Renal cortical epithelial cell (primary cell): ENCODE measurements at places on chromosomes 1 and 21.

DNA sequence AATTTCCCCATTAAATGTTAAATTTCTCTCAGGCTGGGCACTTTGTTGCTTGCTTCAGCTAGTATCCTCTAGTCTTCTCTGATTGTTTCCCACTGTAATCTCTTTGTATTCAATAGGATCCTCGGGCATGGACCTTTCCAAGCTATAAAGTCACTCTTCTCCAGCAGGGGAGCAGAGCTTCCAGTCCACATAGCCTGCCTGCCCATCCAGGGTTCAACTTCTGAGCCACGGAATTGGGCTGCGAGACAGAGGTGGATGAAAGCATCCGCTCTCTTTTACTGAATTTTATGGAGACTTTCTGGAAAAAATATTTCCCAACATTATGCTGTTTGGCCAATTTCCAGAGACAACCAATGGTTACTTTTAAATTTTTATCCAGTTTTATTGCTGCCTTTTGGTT lies 1.1 kb upstream of the CFHR5 start:
- DNase-seq, result no peak

DNA sequence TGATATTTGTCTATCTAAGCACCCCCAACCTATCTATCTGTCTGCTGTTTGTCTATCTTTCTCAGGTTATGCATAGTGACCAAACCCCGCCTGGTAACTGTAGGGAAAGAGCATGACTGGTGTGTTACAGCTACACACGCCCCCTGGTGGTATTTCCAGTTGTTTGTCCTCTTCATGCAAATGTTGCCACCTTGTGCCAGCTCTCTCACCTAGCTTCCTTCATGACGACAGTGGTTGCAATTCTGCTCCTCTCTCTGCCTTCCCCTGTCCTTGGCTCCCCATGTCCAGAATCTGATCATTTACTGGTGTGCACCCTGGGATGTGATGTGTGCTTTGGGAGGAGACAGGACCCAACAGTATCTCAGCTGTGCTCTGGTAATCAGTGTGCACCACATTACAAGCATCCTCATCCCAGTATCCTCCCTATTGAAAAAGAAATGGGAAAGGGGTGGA lies 8.1 kb upstream of the INKA2 start:
- peak; percentile 65 for DNase-seq

- peak; percentile 30 for DNase-seq
Measured at GRCh38 chr1:224333939-224334786, 4.2 kb upstream of the NVL start.

- no peak for DNase-seq
Measured at GRCh38 chr1:154863315-154864174, 6.5 kb downstream of the KCNN3 start.

DNA sequence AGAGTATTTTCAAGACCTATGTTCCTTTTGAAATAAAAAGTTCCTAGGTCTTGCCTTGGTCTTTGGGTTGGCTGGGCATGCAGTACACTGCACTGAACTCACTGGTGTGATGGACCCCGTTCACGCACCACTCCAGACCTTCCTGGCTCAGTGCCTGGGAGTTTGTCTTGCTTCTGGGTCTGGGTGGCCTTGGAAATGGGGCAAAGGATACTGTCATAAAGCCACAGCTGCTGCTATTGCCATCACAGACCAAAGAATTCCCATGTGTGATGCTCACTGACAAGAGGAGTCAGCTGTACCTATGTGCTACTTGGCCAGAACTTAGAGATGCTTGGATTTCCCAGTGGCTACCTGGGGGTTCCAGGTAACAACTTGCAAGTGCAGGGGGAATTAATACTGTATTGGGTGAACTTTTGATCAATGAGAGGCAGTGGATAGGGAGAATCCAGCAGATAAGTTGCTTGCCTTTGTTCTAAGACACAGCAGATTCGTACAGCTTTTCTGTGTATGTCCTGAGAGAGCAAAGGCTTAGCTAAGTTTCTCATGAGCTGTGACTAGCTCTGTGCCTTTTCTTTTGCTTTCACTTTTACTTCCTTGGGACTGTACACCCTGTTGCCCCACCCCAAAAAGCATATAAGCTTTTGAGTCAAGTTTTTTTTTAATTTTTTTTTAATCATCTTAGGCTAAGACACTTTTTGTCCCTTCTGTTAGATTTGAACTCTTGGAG lies 115.3 kb downstream of the RUNX1 start:
- no peak for DNase-seq

DNA sequence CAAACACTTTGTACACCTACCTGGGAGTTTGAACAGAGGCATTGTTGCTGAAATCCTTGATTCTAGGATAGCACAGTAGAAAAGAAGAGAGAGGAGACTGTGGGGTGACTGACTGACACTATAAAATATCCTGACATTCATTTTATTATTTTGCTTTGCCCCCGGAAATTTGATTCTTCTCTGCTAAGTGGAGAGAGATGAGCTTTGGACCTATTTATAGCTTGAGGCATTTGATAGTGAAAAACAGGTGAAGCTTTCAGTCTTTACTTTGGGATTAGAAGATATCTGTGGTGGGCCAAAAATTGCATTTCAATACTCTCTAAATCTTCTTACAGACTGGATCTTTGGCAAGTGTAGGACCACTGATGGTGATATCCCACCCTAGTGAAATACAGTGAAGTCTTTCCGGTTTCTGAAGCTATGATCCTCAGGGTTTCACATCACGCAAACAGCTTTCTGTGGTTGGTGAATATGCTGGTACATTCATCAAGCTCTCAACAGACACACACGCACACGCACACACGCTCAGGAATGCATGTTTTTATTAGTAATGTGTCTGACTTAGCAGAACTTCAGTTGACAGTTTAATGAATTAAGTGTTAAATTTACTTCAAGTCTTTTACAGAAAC lies at the start of gene AMPD1:
Gene AMPD1 (minus strand): TSS at position 117 of the 629 bp plus-strand sequence. CDS start 75 bp downstream, at position 42.
- peak; percentile 19 for DNase-seq

GRCh38 chr1:233078396-233078795 lies 128.0 kb downstream of the NTPCR start:
- no peak for DNase-seq

DNA sequence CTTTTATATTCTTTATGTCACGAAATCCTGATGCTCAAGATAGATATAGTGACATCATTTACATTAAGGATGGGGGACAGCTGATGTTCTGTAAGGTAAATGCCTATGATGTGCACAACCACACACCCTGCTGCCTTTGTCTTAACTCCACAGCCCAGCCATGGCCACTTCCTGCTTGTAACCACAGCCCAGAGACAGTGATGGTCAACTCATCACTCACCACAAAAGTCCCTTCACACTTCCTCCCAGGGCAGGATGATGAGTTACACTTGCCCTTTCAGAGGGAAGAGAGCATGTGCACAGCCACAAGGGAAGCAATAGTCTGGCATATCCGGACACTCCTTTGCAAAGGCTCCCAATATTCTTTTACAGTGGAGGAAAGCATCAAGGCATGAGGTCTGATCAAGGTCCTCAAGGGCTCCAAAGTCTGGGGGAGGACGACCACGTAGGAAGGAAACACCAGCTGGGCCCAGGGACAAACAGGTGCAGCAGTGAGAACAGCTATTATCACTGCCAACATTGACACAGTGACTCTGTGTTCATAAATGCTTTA lies 53.8 kb downstream of the PLPP3 start:
- peak; percentile 69 for DNase-seq
